ENCODE measurements at places on chromosomes 5 and 9.

DNA sequence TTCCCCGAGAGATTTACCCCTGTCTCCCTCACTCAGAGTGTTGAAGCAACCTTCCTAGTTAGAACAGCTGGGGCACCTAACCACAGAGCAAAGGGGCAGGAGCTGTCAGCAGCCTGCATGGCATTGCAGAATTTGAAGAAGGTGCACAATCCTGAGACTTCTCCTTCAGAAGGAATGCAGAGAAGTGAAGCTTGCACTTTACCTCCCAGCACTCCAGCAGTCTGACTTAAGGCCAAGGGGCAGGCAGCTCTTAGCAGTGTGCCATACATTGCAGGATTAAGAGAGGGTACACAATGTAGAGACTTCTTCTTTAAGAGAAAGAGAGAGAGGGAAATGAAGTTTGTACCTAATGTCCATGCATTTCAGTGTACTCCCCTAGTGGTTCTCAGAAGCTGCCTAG, 236.0 kb upstream of the FBXL7 start:
- no peak for DNase-seq

GRCh38 chr5:140575309-140575708, 10.7 kb downstream of the SLC35A4 start:
- DNase-seq: no peak

GRCh38 chr5:65672796-65673195, 48.0 kb downstream of the SHLD3 start:
- no peak for DNase-seq

GRCh38 chr9:108549184-108549583, 306.6 kb downstream of the ACTL7B start:
- DNase-seq: no peak

DNA sequence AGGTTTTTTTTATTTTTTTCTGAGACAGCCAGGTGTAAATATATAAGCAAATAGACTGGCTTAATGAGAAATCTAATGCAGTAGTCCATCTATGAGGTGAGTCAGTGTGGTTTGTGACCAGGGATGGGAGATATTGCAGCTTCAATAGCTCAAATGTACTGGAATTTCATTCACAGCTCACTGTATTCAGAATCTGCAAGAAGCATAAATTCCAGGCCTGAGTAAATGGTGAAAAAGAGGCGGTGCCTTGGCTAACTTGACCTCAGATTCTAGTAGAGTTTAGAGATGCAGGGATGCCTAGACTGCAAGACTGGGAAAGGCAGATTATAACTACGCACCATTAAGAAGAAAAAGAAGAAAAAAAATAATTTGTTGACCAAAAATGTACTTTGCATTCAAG, 151.9 kb upstream of the SMC2 start:
- no peak for DNase-seq

- DNase-seq: no peak
These were observed 41.9 kb upstream of the CFAP157 start for GRCh38 chr9:127664678-127665507.

DNA sequence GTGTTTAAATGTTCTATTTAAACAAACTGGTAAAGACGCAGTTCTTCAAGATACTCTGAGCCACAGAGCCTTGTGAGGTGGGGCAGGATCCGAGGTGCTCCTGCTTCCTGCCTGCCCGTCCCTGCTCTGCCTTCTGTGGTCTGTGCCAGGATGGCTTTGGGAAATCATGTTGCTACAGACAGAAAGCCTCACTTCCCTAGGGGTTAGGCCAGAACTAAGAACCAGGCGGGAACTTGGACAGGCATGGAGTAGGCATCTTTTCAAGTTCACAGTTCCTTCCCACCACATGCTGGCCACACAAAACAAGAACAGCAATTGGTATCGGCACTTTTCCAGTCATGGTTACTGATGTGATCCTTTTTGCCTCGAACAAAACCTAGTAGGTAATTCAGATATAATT, 67.7 kb upstream of the SPOCK1 start:
- no peak for DNase-seq

- DNase-seq: no peak
These were observed 221.7 kb downstream of the SMARCA2 start for GRCh38 chr9:2236850-2237249.

DNA sequence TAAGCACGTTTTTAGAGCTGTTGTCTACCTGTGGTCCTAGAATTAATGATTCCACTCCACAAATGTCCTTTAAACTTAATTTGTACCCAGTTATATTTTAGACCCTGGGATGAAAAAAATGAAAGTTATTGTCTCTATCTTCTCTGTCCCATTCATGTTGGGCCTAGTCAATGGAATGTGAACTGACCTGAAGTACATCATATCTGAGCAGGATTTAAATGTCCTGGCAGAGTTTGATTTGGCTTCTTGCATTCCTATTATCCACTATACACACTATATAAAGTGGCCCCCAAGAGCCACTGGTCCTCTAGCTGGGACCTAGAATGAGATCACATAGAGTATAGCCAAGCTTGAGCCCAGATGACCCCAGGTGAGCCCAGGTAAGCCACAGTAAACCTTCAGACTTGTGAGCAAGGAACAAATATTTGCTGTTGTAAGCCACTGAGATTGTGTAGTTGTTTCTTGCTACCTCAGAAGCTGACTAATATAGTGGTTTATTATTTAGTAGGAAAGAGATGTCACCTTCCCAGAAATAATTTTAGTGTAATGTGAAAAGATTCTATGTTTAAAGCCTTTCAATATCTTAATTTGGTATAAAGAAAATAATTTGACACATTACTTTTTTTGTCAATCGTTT, 37.1 kb upstream of the C6 start:
- no peak for DNase-seq

DNA sequence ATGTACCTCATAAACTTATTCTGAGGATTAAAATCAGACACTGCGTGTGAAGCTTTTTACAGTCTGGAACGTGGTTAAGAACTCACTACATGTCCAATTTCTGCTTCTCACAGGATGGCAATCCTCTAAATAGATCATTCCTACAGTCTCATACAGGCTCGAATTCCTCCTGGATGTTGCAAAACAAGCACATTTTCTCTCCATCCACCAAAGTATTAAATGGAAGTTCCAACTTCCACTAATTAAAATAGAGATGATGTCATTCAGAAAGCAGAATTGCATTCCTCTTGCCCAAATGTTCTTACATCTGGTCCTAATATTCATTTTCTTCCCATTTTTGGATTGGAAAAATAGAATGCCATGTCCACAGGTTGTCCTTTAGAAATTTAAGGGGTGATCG, 145.5 kb upstream of the PCA3 start:
- no peak for DNase-seq

DNA sequence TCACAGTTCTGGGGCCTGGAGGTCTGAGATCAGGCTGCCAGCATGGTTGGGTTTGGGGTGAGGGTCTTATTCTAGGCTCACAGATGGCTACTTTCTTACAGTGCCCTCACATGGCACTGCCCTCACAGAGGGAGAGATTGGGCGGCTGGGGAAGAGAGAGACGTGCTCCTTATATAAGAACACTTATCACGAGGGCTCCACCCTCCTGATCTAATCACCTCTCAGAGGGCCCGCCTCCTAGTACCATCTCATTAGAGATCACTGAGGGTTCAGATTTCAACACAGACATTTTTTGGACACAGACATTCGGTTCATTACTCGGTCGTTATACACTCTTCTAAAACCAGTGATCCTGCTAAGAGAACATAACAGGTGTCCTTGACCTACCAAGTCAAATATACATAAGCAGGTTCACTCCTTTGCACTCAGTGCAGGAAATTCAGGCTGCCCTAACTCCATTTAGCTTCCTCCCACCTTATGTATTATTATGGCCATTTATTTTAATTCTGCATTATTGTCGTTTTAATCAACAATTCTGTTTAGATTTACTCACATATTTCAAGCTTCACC, 121.7 kb downstream of the ICE1 start:
- no peak for DNase-seq

DNA sequence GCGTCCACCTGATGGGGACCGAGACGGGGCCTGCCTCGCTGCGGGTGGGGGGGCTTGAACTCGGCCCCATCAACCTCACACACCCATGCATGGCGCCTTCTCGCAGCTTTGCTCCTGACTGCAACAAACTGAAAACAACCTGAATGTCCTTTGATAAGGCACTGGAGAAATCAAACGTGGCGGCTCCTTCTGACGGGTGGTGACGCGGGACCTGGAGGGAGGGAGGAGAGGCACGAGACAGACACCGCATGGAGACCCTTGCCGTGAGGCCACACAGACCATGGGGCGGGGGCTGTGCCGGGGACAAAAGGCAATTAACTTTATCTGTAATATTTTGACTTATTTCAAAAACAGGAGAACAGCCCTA, 48.6 kb downstream of the NACC2 start:
- DNase-seq: no peak

DNA sequence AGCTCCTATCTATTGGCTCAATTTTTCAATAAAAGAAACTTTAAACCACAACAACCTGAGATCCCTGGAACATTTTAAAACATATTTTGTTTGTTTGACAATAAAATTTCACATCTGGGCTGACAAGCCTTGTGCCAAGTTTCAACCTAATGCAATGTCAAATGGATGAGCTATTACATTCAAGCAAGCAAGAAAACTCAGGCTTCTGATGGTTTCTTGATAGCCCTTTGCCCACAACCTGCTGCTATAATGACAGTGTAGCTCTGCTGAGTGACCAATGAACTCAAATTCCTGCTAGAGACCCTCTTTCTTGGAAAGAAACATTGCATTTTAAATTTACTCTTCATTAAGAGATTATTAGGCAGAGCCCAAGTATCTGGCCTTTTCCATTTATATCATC, 472.9 kb downstream of the ARHGEF28 start:
- DNase-seq: no peak

DNA sequence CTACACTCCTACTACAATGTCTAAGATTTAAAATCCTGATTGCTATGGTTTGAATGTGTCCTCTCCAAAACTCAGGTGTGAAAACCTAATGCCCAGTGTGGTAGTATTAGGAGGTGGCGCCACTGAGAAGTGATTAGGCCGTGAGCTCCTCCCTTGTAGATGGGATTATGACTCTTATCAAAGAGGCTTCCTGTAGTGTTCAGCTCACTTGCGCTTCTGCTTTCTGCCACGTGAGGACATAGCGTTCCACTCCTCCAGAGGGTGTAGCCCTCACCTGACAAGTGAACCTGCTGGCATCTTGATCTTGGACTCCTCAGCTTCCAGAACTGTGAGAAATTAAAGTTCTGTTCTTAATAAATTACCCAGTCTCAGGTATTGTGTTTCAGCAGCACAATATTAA, 33.0 kb upstream of the WHRN start:
- no peak for DNase-seq

- DNase-seq: no peak
These were observed 287.4 kb downstream of the ARHGAP26 start for GRCh38 chr5:143057580-143057999.

DNA sequence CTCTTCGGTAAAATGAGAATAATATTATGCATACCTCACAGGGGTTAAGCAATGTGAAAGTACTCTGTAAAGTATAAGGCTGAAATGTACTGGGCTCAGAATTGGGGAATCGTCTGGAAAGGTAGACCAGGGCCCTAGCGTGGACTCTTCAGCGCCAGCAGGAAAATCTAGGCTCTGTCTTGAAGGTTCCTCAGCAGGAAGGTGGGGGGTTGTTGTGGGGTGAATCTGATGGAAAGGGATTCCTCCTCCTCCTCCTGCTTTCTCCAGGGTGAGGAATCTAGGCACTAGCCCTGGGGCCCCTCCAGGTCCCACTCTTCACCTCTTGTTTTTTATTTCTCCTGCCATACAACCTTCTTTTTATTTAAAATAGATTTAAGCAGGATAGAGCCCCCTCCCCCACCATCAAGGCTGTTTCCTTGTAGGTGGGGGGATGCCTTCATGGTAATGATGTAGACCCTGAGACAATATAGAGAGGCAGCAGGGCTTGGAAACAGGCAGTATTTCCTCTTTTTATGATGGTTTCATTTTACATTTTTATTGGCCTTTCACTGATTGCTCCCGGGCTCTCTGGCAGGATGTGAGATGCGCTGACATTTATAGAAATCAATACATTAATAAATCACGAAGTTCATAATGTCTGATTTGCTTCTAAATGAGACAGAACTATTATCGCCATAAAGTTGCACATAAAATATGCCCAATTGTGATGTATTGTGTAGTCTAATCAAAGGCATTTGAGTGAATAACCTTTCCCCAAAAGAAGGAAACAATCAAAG, 78.9 kb upstream of the GABRP start:
- DNase-seq: no peak

DNA sequence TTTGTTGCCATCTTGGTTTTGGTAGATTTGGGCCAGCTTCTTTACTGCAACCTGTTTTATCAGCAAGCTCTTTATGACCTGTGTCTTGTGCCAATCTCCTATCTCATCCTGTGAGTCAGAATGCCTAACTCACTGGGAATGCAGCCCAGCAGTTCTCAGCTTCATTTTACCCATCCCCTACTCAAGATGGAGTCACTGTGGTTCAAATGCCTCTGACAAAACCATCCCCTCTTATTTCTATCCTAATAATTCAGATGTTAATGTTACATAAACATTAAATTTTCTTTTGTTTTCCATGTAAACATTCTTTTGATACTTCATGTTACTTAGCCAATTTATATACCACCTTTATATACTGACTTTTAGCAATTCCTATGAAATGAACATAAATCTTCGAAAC, 746.3 kb downstream of the CDH18 start:
- DNase-seq: no peak

- no peak for DNase-seq
These were observed 294.9 kb downstream of the MED10 start for GRCh38 chr5:6083311-6083978.

GRCh38 chr5:33310451-33310850, 130.3 kb upstream of the TARS1 start:
- no peak for DNase-seq

DNA sequence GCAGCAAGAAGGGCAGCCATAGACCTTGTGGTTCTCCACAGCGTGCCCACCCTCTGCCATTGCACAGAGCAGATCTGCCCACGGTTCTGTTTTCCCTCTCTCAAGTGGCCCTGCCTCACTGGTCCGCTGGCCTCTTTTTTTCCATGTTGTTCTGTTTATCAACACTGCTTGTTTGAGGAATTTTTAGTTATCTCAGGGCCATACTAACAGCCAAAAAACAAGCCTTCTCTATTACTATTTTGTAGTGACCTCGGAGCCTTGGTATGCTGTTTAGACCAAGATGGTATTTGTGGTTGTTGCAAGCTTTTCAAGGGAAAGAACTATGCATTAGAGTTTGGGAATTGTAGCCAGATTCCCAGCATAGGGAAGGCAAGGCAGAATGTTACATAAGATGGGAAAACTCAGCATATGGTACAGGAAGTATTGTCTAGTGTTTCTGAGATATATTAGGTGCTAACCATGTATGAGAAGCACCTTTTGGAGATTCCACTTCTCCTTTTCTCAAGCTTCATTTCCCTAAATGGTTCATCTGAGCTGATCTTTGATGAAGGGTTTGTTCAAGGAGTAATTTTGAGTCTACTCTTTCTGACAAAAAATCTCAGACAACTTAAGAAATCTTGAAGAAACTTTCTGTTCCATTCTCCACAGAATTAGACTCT, 54.3 kb downstream of the NUP214 start:
- DNase-seq: no peak

Data from stimulated activated CD8-positive, alpha-beta memory T cell treated with anti-CD3 and anti-CD28 coated beads, Interleukin-7, amount 100 ng/mL, for 1 hour (primary cell).